Stimulated activated CD4-positive, alpha-beta T cell treated with anti-CD3 and anti-CD28 coated beads, Interleukin-4, amount 100 ng/mL, for 48 hours (primary cell): ENCODE measurements at places on chromosomes 12 and 14.

DNA sequence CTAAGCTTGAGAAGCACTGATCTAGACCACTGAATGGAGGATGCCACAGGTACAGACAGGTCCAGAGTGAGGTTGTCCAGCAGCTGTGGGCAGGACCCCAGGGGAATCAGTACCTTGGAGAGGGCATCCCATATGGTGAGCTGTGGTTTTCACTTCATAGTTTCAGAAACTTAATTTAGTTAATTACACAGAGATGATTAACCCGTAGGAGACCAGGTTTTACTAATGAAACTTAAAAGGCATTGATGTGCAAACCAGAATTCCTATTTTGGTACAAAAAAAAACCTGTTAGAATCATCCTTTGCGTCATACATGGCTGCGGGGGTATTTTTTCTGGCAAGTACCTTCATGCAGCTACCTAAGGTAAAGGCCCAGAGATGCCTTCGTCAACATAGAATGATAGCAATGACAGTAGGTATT is 159.3 kb downstream of the DACT1 start:
- no peak for DNase-seq

DNA sequence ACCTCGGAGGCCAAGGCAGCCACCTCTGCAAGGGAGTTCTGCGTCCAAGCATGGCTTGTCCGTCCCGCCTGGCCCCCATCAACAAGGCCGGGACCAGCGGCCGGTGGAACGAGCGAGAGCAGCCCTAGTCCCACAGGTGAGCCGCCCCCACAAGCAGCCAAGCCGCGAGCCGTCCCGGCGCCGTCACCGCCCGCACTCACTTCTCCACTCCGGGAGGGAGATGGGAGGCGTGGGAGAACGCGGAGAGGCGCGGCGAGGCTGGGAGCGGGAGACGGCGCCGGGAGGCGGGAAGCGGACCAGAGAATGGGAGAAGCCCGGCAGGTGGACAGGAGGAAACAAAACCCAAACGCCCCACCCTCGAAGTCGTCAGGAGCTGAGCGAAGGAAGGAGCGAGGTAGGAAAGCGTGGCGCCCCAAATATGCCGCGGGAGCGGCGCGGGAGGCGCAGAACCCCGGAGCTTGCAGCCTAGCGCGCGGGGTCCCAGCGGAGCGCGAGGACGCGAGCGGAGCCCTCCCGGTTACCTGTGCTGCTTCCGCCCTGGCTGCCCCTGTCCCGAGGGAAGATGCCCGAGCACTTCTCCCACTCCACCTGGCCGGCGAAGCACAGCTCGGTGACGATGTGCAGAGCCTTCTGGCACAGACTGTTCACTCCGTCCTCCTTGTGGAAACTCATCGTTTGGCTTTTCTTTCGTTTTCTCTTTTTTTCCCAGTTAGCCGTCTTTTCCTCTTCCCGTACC is 600 bp downstream of the SYT10 start:
- DNase-seq: no peak

DNA sequence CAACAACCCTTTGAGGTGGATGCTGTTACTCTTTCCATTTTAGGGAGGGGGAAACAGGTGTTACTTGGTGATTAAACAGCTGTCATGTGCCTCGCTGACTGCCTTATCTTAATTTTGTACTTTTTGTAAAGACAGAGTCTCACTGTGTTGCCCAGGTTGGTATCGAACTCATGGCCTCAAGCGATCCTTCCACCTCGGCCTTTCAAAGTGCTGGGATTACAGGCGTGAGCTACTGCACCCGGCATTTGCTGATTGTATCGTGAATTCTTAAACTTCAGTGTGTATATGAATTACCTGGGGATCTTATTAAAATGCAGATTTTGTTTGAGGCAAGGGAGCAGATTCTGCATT is 659 bp downstream of the PSMD9 start:
- no peak for DNase-seq

DNA sequence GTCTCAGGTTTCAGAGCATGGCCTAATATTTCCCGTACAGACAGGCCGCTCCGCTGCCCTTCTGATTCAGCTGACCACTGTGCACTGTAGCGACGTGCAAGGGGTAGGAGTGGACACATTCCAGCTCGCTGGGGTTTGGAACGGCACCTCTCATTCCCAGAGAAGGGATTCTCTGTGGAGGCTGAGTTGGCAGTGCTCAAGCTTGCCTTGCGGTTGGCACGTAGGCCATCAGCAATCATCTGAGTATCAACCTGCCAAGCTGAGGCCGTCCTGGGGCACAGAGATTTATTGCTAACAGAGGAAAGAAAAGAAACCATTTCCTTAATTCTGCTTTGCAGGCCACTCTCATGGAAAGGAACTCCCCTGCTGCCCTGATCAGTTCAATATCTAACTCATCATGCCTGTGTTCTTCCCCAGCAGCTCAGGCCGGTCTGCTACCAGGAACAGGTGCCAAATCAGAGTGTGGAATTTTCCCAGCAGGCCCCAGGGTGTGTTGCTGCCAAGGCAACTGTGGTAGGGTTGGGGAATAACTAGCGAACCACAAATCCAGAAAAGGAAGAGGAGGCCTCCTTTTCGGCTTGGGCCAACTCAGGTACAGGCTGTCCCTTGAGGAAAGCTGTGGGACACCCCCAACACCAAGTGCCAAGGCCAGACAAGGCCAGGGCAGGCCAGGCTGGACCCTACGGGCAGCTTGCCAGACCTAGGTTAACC is 92.5 kb downstream of the SSPN start:
- no peak for DNase-seq

GRCh38 chr12:121523741-121524140 is 57.1 kb downstream of the KDM2B start:
- DNase-seq: no peak

DNA sequence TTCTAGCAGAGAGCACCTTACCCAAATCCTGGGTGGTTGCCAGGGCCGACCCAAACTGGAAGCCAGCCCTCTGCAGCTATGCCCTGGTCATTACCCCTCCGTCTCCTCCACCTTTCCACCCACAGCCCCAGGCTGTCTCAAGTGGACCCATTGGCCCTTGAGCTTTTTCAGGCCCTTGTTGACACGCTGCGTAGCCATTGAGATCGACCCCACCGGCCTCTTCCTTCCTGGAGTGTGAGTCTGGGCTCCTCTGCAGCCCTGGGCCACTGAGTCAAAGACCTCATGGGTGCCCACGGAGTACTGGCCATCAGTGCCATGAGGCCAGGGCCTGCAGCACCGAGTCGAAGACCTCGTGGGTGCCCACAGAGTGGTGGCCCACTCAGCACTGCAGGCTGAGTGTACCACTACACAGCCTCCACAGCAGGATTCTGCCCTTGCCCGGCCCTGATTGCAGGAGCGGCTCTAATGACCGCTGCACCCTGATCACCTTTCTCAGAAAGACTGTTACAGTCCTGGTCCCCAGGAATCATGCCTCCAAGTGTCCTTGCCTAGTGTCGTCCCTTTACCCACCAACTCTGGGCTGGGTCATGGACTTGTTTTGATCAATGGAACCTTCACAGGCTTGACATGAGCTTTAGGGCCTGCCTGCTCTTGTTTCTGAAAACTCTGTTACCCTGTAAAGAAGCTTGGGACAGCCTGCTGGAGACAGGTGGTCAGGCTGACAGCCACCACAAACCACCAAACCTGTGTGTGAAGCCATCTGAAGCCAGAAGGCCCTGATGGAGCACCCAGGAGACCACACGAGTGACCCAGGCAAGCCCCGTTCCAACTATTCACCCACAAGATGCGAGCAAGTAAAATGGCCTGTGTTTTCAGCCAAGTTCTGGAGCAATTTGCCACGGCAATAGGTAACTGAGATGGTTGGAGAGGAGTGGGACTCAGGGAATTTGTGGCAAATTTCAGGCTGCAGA is 39.6 kb upstream of the TRAF3 start:
- no peak for DNase-seq

DNA sequence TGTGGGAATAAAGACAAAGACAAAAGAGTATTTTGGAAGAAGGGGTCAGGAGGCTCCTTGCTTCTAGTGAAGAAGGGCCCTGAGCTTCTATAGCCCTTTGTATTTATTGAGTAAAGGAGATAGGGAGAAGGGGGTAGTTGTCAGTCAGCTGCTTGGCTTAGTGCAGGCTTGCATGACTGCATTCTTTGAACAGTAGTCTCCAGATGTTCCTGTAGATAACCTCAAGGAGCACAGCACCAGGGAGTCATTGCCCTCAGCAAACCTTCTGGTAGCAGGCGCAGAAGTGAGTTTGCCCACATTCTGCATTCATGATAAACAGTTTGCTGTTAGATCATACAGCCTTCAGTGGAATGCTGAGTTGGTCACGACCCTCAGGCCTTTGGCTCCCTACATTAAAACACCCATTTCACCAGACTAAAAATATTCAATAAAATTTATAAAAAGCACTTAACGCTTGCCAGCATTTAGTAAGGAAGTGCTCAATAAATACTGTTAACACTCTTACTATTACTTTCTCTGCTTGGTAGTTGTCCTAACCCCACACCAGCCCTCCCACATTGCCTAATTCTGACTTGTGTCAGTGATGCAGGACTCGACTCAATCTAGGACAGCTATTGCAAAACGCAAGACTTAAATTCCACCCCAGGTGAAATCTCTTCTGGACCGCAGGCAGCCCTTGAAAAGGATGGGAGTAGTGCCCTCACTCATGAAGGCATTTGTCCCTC is 3.0 kb upstream of the DHRS4 start:
- no peak for DNase-seq

GRCh38 chr14:68216957-68217356 is 397.4 kb downstream of the RAD51B start:
- DNase-seq: no peak

DNA sequence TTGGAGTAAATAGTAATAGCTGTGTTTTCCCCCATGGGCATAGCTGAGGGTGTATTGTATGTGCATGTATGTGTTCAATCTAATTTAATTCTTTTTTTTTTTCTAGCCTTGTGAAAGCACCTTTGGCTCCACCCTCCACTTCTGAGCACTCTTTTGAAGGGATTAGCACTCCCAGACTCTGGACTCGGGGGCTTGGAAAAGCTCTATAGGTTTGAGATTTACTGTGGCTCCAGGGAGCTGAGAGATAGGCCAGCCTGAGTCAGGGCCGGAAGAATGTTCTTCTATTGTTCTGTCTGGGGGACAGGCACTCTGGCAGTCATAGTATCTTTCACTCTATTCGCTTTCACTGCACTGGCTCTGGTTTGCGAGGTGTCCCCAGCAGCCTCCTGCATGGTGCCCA is 540.0 kb upstream of the TBX3 start:
- no peak for DNase-seq

GRCh38 chr12:102953221-102953620 is 4.3 kb upstream of the ASCL1 start:
- no peak for DNase-seq

- no peak for DNase-seq
These were observed 28.8 kb upstream of the SLC5A8 start for GRCh38 chr12:101238800-101239329.

DNA sequence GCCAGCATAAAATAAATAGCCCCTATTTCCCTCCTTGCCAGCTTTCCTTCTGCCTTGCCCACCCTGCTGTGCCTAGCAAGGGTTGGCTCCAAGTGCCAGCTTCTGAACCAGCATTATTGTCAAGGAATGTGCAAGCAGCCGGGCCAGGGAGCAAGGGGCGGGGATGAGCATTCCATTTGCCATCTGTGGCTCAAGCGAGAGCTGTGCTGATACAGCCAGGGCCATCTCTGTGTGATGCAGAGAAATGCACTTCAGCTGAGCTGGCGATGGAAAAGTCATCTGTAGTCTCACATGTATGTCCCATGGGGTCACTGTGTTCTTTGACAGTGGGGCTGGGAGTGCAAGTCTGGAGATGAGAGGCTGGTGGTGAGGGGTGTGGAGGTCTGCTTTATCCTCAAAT is 137.3 kb downstream of the SUDS3 start:
- DNase-seq: no peak

GRCh38 chr12:11763760-11764520 is 114.5 kb downstream of the ETV6 start:
- DNase-seq: no peak

GRCh38 chr14:22606380-22606779 is 8.3 kb downstream of the ABHD4 start:
- no peak for DNase-seq

DNA sequence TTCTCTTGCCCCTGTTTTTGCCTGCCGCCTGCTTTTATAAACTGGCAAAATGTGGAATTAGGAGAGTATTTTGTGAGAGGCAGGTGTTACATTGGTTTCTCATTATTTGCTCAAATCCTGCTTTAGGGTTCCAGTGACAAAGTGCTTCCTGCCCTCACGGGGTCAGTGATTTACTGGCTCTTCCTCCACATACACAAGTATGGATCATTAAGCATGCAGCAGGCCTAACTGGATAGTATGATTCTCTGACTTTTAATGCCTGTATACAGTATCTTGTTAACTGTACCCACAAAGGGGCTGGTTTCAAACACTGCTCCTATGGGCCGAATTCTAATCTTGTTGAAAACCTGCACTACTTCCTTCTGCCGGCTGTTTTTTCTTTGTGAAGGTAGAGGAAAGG is 63.2 kb downstream of the PTCSC3 start:
- DNase-seq: no peak

DNA sequence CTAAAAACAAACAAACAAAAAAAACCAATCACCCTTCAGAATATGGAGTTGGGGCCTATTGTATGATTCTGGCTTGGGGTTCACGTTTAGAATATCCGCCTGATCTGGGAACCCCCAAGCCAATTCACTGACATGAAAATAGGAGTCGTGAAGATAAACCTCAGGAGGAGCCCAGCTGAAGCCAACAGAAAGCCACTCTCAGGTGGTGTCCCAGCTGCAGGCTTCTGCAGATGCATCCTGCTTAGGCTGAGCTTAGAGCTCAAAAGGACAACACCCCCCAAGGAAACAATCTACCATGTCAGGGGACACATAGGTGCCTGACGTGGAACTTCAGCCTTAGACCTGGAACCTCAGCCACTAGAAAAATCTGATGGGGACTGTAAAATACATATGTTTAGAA is 51.9 kb downstream of the SYNE3 start:
- DNase-seq: no peak

- no peak for DNase-seq
These were observed 133.8 kb upstream of the CLEC14A start for GRCh38 chr14:38389681-38390080.

- no peak for DNase-seq
These were observed at the start of gene KCNH5 for GRCh38 chr14:63045234-63045611. Gene KCNH5, minus strand, starts transcription at chr14:63045458. Its CDS starts 272 bp downstream, at chr14:63045186.

DNA sequence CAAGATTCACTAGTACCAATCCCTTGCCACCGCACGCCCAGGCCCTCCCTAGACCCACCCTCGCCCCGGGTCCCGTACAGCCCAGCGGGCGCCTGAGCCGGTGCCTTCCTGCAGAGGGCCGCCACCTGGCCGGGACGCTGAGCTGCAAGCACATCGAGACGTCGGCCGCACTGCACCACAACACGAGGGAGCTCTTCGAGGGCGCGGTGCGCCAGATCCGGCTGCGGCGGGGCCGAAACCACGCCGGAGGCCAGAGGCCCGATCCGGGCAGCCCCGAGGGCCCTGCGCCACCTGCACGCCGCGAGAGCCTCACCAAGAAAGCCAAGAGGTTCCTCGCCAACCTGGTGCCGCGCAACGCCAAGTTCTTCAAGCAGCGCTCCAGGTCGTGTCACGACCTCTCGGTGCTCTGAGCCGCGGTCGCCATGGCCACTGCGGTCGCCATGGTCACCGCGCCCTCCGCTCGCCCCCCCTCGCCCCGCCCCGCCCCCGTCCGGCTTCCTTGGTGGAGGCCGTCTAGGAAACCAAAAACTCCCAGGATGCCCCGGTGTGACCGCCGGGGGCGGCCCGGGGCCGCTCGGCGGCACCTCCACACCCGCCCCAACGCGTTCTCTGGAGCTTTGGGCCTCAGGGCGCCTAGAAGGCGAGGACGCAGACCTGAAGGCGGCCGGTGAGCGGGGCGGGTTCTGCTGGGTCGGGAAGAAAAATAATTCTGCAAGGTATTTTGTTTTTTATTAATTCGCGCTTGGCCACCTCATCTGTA is 3.7 kb downstream of the REM2 start:
- DNase-seq: peak; percentile 60
